ENCODE measurements at places on chromosomes 2 and 18.
A peak's percentile ranks its signal among the peaks of the same experiment; 100 is the strongest.

- DNase-seq = no peak
Measured at GRCh38 chr2:233353101-233353768, 1.1 kb upstream of the DGKD start.

GRCh38 chr2:110861616-110862260 is 129.4 kb downstream of the ACOXL start:
- no peak for DNase-seq

DNA sequence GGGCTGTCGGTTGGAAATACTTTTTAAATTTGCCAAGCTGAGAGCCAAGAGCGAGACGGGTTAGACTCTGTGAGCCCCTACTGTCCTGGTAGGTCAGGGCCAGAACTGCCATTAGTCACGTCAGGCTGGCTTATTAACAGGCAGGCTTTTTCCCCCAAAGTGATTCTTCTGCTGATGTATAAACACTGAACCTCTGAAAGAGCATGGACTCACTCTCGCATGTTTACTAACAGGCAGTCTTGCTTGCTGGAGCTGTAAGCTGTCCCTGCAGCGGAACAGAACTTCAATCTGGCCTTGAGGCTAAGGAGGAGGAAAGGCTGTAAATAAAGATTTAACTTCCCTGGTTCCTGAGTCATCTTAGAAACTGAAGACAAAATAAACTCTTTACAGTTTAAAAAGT is 288.4 kb downstream of the PIEZO2 start:
- DNase-seq = no peak

DNA sequence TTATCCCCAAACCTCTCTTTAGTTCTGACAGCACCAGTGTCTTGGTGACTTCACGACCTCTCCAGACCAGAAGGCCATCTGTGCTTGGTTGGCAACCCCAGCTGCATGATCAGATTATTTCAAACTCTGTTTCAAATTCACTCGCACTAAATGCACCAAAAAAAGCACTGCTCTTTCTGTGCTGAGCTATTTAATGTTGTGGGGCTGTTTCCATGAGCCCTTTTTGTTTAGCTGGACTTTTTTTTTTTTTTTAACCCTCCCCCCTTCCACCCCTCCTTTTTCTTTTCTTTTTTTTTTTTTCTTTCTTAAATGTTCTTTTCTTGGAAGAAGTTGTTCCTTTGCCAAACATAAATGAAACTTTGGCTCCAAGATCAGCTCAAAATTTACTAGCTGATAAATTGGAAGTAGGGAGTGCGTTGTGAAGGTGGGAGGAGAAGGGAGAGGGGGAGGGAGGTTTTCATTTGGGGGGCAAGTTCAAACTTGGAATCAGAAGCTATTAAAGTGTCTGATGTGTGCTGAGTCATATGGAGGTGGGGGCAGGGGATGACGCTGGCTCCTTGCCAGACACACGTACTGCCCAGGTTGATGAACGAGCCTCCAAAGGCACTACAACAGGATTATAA is 543.0 kb upstream of the TNP1 start:
- DNase-seq = no peak

GRCh38 chr18:24346254-24346653 is 51.4 kb downstream of the OSBPL1A start:
- no peak for DNase-seq

DNA sequence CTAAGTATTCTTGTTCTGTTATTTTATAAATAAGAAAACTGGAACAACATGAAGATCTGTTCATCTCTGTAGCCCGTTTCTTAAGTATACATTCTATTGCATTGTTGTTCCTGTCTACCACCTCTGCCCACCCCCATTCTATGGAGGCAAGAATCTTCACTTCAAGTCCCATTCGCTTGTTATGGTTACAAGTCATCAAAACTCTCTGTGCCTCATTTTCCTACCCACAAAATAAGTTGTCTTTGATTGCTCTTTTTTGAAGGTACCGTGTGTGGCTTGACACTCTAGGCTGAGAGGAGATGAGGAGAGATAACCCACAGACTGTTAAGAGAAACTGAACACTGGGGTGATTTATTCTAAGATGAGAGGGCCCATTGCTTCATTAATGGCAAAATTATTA is 2.9 kb upstream of the EVA1A start:
- no peak for DNase-seq

GRCh38 chr18:70411876-70412435 is 123.1 kb downstream of the SOCS6 start:
- no peak for DNase-seq

- no peak for DNase-seq
Measured at GRCh38 chr2:210873631-210874030, 317.2 kb downstream of the CPS1 start.

DNA sequence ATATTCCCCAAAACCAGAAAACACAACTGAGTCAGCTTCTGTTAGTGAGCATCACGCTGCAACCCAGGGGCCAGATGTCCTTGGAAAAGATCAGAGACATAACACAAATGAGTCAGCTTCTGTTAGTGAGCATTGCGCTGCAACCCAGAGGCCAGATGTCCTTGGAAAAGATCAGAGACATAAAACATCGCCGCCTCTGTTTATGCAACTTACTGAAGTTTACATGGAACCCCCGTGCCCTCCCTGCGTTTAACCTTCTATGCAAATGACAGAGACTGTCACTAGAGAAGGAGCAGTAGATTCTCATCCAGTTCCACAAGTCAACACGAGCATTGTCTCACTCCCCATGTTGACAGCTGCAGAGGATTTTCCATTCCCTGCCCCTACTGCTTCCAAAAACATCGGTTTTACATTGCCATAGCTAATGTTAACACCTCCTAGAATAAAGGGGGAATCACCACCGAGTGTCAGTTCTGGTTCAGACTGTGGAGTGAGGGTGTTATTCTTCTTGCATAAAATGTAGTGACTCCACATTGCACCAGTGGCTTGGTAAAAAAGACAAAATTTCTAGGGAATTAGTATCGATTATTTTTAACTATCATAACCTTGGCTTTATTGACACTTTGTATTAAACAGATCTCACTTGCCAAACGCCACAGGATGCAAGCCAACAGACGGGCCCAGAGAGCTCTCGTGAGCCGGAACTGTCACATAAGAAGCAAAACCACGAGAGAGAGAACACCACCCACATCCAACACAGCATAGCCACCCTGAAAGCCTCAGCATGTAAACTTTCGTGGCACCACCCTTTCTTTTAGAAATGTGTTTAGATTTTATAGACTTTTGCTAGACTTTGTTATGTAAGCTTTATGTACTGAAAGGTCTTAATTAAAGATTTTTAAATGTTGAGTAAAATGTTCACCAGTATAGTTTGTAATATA is 87.7 kb downstream of the SH3YL1 start:
- DNase-seq = peak; percentile 18

DNA sequence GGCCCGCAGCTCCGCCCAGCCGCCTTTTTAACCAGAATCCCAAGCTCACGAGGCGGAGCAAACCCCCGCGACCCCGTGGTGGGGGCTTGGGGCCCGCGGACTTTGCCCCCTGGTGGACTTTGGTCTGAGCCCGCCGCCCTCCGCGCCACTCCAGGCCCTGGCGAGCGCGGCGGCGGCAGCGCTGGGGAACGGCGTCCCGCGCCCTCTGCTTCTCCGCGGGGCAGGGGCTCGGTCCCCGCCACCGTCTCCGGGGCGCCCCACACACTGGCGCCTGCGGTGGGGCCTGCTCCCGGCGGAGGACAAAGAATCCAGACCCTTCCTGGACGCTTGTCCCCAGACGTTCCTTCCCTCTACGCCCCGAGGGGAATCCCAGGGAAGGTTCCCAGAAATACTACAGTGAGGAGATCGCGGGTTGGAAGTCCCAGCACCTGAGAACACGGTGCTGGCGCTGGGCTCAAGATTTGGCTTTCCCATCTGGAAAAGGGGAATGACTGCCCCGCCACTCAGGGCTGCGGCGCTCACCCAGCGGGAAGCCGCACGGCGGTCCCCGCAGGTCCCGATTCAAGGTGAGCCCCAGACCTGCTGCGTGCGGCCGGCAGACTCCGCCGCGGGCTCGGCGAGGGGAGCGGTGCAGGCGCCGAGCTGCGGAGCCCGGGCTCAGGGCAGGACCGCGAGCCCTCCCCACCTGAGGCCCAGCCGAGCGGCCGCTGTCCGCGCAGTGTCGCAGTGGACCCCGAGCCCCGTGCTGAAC is at the start of gene HAAO:
Gene HAAO (minus strand): TSS at position 1 of the 751 bp plus-strand sequence. CDS start 47 bp downstream, outside the sequence.
- no peak for DNase-seq

DNA sequence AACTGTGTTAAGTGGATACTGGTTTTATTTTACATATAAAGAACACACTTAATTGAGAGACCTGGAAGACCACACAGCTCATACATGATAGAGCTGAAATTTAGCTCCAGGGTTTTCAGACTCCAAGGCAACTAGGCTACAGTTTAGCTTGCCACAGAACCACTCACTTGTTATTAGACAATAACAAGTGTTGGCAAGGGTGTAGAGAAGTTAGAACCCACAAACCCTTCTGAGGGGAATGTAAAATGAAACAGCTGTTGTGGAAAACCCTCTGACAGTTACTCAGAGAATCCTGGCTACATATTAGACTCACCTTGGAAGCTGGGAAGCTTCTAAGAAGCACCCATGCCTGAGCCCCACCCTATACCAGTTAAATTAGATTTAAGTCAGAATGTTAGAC is 75.3 kb downstream of the MAP3K20 start:
- no peak for DNase-seq

- no peak for DNase-seq
Measured at GRCh38 chr2:138390316-138390945, 111.1 kb upstream of the SPOPL start.

GRCh38 chr2:85502720-85503119 is 36.2 kb upstream of the MAT2A start:
- no peak for DNase-seq

DNA sequence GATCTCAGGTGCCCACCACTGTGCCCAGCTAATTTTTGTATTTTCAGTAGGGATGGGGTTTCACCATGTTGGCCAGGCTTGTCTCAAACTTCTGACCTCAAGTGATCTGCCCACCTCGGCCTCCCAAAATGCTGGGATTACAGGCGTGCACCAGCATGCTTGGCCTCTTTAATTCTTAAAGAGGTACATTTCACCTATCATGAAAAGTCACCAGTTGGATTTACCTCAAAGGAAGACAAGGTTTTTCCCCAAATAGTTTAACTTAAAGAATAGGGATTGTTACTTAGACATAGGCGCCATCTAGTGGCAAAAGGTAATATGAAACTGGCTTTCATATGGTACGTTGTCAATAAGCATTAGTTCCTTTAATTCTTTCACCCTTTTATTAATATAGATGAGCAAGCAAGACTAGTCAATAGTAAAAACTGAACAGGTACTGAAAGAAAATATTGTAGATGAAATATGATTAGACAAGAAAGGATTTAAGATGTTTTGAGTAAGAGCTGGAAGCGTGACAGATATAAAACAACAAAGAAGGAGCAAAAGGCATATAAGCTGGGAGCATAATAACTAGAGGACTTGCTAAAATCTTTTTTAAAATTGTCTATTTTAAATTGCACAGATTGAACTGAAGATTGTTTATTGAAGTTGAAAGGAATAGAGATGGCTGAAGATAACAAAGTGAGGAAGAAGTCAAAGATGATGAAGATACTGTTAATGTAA is 35.0 kb upstream of the PSMD14 start:
- DNase-seq = no peak

DNA sequence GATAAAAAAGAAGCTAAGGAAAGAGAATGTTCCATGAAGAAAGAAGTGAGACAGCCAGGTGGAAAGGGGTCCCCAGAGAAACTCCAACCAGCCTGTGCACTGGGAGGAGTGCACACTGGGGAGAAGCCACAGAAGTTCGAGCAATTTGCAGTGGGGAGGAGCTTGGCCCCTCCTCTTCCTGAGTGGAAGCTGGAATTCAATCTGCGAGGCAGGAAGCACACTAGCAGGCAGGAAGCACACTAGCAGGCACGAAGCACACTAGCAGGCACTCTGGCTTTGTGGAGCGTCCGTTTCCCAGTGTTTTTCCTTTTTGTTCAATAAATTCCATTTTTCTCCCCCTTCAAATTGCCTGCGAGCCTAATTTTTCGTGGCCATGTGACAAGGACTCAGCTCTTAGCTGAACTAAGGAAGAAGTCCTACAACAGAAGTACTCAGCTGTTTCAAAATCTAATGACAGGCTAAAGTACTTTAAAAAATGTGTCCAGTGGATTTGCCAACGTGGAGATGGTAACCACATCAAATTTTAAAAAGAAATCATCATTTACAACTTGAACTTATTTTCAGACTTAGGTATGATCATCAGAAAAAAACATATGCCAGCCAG is 21.4 kb upstream of the SPIRE1 start:
- DNase-seq = no peak

- no peak for DNase-seq
Measured at GRCh38 chr18:32287249-32287648, 97.4 kb downstream of the MEP1B start.

GRCh38 chr2:44570777-44571176 is 209.0 kb downstream of the CAMKMT start:
- DNase-seq = no peak

DNA sequence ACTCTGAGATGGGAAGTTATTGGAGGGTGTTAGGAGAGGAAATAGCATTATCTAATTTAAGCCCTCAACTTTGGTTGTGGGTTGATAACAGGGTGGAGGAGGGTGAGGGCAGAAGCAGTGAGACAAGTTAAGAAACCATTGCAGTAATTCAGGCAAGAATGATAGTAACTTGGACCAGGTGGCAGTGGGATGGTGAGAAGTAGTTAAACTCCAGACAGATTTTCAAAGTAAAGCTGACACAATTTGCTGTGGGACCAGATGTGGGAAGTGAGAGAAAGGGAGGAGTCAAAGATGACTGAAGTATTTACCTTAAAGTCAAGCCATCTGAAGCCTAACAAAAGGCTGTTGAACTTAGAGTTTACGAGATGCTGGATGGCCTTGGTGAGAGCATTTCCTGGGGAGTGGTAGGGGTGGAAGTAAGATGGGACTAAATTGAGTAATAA is 163.2 kb upstream of the KLF7 start:
- no peak for DNase-seq

- no peak for DNase-seq
Measured at GRCh38 chr2:14828223-14828622, 195.7 kb downstream of the LRATD1 start.

DNA sequence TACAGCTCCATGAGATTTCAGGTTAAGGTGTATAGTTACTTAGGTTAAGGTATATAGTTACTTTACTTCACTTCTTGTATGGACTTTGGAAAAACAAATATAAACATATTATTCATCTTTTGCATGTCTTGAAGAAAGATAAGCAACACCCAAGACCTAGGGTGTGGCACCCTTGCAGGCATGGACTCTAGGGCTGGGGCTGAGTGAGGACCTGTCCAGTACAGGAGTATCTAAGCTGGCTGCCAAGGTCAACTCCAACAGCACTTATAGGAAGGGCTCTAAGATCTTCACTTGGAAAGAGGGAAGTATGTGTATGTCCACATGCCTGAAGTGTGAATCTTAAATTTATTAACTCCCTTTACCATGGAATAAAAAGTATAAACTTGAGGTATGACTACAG is 7.1 kb upstream of the TMEM163 start:
- DNase-seq = no peak

- DNase-seq = no peak
Measured at GRCh38 chr18:74142252-74142651, 5.4 kb downstream of the FBXO15 start.

DNA sequence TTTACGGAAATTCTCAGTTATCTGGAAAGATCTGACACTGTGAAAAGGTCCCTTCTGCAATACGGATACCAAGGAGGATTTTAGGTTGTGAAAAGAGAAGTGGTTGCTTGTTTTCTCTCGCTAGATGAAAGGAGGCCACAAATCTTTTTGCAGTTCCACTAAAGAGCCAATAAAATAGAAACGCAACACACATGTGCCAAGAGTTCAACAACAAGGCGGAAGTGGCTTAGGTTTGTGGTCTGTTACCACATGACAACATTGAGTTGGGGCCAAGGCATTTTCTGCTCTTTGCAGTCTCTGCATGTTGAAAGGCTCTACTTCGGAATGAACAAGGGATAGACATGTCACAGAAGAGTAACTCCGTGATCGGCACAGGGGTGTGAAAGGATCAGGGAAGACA is 115.7 kb upstream of the OSR1 start:
- no peak for DNase-seq

- no peak for DNase-seq
Measured at GRCh38 chr2:180962727-180963314, 17.6 kb upstream of the UBE2E3 start.
